A673 (cell line): ENCODE measurements at places on chromosomes 11 and 22.

GRCh38 chr11:83140691-83141455, 16.1 kb upstream of the PCF11 start:
- no peak for DNase-seq

GRCh38 chr22:48227341-48228018, 1465.0 kb downstream of the TBC1D22A start:
- DNase-seq: no peak

DNA sequence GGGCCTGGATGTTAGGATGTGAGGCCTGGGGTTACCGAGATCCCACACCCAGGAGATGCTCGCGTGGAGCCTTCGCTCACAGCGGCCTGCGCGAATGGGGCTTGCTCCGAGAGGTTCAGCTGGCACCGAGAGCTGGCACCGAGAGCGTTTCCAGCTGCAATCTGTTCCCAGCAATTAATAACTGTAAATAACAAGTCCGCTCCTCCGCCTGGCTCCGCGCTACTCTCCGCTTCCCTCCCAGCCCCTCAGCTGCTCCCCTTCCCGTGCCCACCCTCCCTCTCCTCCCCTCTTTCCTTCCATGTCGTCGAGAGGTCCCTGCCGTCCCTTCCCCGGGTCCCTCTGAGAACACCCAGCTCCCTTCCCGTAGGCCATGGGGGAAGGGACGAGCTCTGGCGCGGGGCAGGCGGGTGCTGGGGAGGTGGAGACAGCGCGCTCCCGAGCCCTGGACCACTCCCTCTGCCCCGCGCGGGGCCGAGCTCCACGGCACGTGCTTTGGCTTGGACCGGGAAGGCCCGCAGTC, 110.8 kb downstream of the WNT7B start:
- no peak for DNase-seq

GRCh38 chr11:31812383-31813381, 1.6 kb upstream of the PAX6 start:
- DNase-seq: no peak

DNA sequence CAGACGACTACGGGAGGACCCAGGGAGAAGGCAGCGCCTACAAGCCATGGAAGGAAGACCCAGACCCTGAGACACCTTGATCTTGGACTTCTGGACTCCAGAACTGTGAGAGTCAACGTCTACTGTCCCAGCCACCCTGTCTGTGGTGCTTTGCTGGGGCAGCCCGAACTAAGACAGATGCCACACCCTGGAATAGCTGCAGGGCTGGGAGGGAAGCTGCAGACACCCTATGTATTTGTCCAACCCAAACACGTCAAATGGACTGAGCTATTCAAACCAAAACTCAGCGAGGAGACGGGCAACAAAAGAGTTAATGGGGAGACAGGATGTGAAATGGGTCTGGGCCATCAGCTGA, 169.3 kb downstream of the CTTN start:
- no peak for DNase-seq

- no peak for DNase-seq
Observed at GRCh38 chr11:120425527-120425926, 86.0 kb upstream of the GRIK4 start.

- peak; percentile 76 for DNase-seq
Observed at GRCh38 chr11:6419009-6419631, at the start of gene APBB1. TSS of gene APBB1 (minus strand) at chr11:6419094. CDS start at chr11:6411347, 7,747 bp downstream.

DNA sequence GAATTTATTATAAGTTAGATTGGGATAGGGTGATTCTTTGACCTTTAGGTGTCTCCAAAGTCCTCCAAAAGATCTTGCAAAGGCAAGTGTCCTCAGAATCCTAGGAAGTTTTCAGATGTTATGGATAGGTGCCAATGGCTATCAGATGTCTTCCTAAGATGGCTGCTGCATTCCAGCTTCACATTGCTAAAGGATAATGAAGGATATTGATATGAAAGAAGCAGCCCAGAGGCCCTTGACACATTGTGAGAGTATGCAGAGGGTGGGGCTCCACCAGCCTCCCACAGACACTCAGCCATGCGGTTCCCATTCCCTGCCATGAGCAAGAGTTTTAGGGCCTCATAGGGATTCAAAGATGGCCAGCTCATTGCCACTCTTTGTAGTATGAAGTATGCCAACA, 22.3 kb upstream of the GLYATL2 start:
- DNase-seq: no peak

- DNase-seq: no peak
Observed at GRCh38 chr11:117419482-117420142, 92.0 kb downstream of the CEP164 start.

- no peak for DNase-seq
Observed at GRCh38 chr22:35887296-35887875, 141.2 kb downstream of the RBFOX2 start.

DNA sequence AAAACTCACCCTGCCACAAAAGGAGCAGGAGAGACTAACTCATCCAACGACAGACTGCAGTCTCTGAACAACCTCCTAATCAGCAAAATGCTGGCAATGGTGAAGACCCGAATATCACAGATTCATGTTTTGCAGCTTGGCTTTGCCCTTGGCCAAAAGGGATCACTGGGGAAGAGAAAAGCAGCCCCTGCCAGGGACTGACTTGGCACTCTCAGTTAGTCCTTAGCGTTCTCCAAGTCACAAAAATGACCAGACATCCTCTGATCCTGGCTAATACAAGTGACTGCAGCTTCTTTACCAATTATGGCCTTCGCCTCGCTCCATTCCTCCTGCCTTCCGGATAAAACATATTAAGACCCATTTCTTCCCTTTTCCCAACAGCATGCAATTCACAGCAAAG, 22.4 kb upstream of the CHST1 start:
- no peak for DNase-seq

DNA sequence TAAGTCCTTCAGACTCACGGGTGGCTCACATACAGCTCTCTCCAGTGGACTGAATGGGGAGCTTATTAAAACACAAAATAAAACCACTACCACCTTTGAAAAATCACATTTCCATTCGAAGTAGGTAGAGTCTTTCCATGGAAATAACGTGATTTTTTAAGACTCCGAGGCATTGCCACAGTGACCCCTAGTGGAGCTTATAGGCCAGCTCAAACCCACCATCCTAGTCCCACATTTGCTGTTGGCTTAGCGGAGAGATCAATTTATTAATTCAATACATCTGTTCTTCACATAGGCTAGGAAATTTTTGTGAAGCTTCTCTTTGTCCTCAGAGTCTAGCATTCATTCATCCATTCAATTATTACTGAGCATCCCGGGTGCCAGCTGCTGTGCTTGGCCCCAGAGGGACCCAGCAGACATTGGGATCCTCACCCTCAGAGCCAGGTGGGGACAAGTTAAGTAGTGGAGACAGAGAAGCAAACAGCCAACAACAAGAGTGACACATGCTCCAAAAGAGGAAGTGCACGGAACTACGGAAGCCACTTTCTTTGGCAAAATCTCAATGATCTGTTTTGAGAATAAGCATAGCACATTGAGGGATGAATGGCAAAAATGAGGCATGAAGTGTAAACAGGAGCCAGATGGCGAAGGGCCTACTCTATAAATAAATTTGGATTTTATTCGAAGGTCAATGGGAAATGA, 10.2 kb upstream of the P4HA3 start:
- peak; percentile 57 for DNase-seq

DNA sequence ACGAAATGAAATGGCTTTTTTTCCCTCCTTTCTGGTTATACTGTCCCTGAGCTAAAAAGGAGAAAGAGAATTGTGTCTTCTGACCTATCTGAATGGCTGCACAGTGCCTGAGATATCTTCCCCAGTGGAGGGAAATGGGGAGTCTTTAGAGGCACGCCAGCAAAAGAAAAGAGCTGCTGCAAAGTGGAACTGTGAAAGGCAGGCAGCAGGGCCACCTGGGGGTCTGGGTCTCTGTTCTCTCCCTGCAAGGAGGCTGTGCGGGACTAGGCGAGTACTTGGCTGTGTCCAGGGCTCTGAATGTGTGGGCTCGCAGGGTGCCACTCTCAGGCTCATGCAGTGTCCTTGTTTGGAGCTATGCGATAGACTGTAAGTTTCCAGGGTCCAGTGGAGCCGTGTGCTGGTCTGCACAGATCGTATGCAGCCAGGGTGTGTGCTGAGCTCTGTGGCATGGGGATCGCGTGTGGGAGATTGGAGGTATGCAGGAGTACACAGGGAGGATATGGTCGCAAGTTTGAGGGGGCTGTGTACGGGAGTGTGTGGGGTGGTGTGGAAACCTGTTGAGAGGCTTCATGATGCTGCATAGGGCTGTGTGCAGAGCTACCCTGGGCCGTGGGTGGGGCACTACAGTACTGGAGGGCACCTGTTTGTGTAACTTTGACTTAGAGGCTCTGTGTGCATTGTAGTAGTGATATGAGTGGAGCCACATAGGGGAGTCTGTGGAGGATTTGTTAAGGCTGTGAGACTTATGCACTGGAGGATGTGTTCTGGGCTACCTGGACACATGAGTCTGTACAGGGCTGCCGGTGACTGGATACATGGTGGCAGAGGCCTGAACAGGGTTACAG, 70.1 kb upstream of the OLFML1 start:
- no peak for DNase-seq

- DNase-seq: peak; percentile 42
Observed at GRCh38 chr11:1202154-1202775, 20.6 kb upstream of the MUC5B start.

- no peak for DNase-seq
Observed at GRCh38 chr11:130181295-130182272, 22.0 kb downstream of the ST14 start.

DNA sequence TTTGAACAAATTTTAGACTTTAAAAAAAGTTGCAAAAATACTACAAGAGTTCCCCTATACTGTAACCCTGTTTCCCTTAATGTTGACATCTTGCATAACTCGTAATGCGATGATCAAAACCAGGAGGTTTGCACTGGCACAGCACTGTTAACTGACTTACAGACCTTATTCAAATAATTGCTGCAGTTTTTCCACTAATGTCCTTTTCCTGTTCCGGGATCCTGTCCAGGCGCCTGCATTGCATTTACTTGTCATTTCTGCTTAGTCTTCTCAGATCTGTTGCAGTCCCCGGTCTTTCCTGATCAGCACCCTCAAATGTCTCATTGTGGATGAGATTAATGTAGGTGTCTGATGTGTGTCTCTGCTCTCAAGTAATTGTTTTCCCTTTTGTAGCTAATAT, 32.0 kb downstream of the APLP2 start:
- DNase-seq: peak; percentile 44

DNA sequence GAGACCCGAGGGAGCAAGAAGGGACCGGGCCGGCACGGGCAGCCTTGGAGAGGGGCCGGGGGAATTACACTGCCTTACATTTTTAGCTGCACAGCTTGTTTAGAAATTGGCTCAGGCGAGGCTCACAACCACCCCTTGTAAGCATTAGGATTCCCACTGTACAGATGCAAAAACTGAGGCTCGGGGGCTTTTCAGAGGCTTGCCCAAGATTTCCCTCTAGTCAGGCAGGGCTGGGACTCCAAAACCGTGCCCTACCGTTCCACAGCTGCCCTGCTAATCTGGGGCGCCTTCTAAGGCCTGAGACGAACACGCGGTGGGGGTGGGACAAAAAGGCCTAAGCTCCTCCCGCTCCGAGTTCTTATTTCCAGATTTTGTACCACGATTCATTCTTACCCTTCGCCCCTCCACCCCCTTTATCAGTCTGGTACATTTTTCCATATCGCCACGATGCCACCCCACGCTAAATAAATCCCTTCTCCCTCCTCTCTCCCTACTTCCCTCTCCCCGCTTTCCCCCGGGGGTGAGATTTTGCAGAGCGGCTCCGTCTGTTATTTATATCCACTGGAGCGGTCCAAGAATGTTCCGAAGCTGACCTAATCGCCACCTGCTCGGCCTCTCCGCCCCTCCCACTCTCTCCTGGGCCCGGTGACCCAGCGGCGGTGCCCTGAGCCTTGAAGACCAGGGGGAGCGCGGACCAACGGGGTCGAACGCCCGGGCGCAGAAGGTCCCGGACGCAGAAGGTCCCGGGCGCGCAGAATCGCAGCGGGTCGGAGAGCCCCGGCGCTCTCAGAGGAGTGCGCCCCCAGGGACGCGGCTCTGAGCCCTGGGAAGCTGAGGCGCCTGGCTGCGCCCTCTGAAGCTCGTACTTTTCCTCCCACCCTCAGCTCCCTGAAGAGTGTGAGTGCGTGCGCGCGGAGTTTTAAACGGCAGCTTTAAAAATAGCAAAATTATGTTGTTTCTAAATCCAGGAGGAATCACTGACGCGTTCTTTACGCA, 764 bp upstream of the PACSIN3 start:
- peak; percentile 90 for DNase-seq

GRCh38 chr11:65014726-65015227, 817 bp downstream of the ARL2 start:
- DNase-seq: no peak

DNA sequence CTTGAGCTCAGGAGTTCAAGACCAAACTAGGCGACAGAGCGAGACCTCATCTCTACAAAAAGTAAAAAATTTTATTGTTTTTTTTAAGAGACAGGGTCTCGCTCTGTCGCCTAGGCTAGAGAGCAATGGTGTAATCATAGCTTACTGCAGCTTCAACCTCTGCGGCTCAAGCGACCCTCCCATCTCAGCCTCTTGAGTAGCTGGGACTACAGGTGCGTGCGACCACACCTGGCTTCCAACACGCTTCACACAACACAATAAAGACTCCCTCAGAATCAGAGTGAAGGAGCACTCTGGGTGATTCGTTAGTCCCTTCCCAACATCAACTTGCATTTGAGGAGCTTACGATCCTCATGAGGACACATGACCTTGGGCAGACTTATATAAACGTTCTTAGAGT, 79.5 kb upstream of the APOA1 start:
- no peak for DNase-seq

DNA sequence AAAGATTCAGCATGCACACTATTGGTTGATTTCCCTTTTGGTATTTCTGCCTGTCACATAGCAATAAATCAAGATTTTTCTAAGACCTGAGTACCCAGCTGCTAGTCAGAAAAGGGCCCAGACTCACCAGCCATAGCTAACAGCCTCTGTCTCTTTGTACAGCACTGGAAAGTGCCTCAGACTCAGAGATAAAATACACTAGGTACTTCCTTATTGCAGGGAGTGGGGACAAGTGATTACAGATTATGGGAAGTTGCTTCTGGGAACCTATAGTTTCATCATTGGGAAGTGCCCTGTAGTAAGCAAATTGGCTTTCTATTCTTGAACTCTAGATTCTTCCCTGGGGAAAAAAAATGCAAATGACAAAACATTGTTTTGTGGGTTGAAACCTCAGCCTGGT, at the start of gene CASP5:
CASP5 (minus strand) TSS at position 166 of the 400 bp plus-strand sequence; CDS start at position 134, 32 bp downstream.
- DNase-seq: peak; percentile 25

GRCh38 chr11:68081691-68082090, 39.5 kb downstream of the CHKA start:
- DNase-seq: no peak
